Esophagus muscularis mucosa (tissue), 4 donors: ENCODE measurements at places on chromosomes 7 and 10. TPM values are rescaled to one million over a fixed set of nuclear protein-coding genes. Genes with fewer than 3 reads are reported as not detected.
A peak's percentile ranks its signal among the peaks of the same experiment; 100 is the strongest.

Gene PLXDC2
- total RNA-seq: 38.3 TPM

Gene FAM20C
- total RNA-seq: 72.9 TPM

Gene PPP1R9A
- 27.5 TPM for total RNA-seq

- H3K27me3 ChIP-seq: no peaks in the 10 kb centered on the region
- no peak overlapping the region for H3K4me3 ChIP-seq
- DNase-seq: no peak
- no peak overlapping the region for H3K27ac ChIP-seq
- no peaks in the 10 kb centered on the region for H3K4me1 ChIP-seq
- H3K36me3 ChIP-seq: no peaks in the 10 kb centered on the region
Measured at GRCh38 chr7:112735261-112735660, 54.9 kb downstream of the TMEM168 start.

GRCh38 chr7:42167206-42167605 lies 69.8 kb downstream of the GLI3 start:
- H3K4me3 ChIP-seq: no peak overlapping the region
- H3K36me3 ChIP-seq: no peaks in the 10 kb centered on the region
- DNase-seq: no peak
- H3K27me3 ChIP-seq: no peaks in the 10 kb centered on the region
- peaks cover 21% of the 10 kb centered on the region for H3K4me1 ChIP-seq

GRCh38 chr7:128883622-128884448 lies 21.2 kb downstream of the ATP6V1F start:
- H3K4me1 ChIP-seq: no peaks in the 10 kb centered on the region
- H3K4me3 ChIP-seq: no peak overlapping the region
- H3K27me3 ChIP-seq: no peaks in the 10 kb centered on the region
- H3K27ac ChIP-seq: no peak overlapping the region
- peak; percentile 97 for DNase-seq

- no peak overlapping the region for H3K4me3 ChIP-seq
- H3K27me3 ChIP-seq: peaks cover 66% of the 10 kb centered on the region
- peaks cover 6% of the 10 kb centered on the region for H3K4me1 ChIP-seq
- no peak overlapping the region for H3K27ac ChIP-seq
Measured at GRCh38 chr7:27224983-27225934, 17.3 kb upstream of the EVX1 start.

GRCh38 chr7:48048113-48048512 lies 12.8 kb downstream of the C7orf57 start:
- DNase-seq: no peak
- no peak overlapping the region for H3K27ac ChIP-seq
- no peaks in the 10 kb centered on the region for H3K4me1 ChIP-seq
- no peaks in the 10 kb centered on the region for H3K27me3 ChIP-seq

GRCh38 chr7:2980401-2981102 lies 63.1 kb downstream of the CARD11 start:
- H3K4me1 ChIP-seq: no peaks in the 10 kb centered on the region
- no peak overlapping the region for H3K4me3 ChIP-seq
- DNase-seq: no peak
- H3K36me3 ChIP-seq: no peaks in the 10 kb centered on the region

DNA sequence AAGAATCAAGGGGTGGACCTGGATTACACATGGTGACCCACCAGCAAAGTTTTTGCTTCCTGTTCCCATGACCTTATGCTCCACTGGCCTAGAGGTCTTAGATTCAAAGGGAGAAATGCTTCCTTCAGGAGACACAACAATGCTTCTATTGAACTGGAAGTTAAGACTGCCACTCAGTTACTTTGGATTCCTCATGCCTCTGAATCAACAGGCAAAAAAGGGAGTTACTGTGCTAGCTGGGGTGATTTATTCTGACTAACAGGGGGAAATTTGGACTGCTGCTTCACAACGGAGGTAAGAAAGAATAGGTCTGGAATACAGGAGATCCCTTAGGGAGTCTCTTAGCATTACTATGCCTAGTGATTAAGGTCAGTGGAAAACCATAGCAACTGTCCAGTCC lies 10.3 kb downstream of the TMEM229A start:
- no peaks in the 10 kb centered on the region for H3K36me3 ChIP-seq
- H3K27me3 ChIP-seq: no peaks in the 10 kb centered on the region
- no peak for DNase-seq
- no peaks in the 10 kb centered on the region for H3K4me1 ChIP-seq

GRCh38 chr7:92836489-92836999 lies at the start of gene CDK6:
Gene CDK6, minus strand, starts transcription at chr7:92836573. Its CDS starts 3,250 bp downstream, at chr7:92833323.
- DNase-seq: no peak
- H3K27ac ChIP-seq: peak within 1 kb of the TSS; percentile 89
- no peaks in the 10 kb centered on the region for H3K27me3 ChIP-seq
- H3K4me3 ChIP-seq: peak within 1 kb of the TSS; percentile 94
- H3K36me3 ChIP-seq: no peaks in the 10 kb centered on the region

GRCh38 chr7:26337232-26337865 lies 45.7 kb downstream of the SNX10 start:
- DNase-seq: no peak
- no peaks in the 10 kb centered on the region for H3K4me1 ChIP-seq
- no peak overlapping the region for H3K27ac ChIP-seq
- no peak overlapping the region for H3K4me3 ChIP-seq

DNA sequence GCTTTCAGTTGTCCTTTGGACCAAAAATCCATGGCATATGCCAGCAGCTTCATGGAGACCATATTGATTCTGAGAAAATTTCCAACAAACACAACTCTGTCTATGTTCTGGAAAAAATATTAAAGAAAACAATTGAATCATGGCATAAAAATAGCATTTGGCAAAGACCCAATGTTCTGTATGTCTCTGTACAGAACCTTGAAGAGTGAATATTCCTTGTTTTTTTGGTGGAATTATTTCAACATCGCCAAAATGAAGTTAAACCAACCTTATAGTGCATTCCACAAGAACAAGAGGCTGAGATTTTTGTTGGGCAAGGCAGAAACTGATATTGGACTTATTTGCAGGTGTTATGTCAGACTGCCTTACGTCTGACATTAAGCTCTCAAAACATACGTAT lies 53.3 kb upstream of the SLC16A12 start:
- no peak for DNase-seq
- H3K4me3 ChIP-seq: no peak overlapping the region
- no peaks in the 10 kb centered on the region for H3K36me3 ChIP-seq
- no peaks in the 10 kb centered on the region for H3K27me3 ChIP-seq
- H3K27ac ChIP-seq: no peak overlapping the region
- peaks cover 10% of the 10 kb centered on the region for H3K4me1 ChIP-seq

- H3K36me3 ChIP-seq: no peaks in the 10 kb centered on the region
- H3K4me1 ChIP-seq: no peaks in the 10 kb centered on the region
- no peak overlapping the region for H3K4me3 ChIP-seq
- DNase-seq: no peak
Measured at GRCh38 chr7:111324228-111324627, 233.3 kb downstream of the LRRN3 start.

GRCh38 chr10:131819241-131820072 lies 81.4 kb upstream of the PPP2R2D start:
- no peaks in the 10 kb centered on the region for H3K4me1 ChIP-seq
- H3K27me3 ChIP-seq: no peaks in the 10 kb centered on the region
- DNase-seq: peak; percentile 78
- no peaks in the 10 kb centered on the region for H3K36me3 ChIP-seq

DNA sequence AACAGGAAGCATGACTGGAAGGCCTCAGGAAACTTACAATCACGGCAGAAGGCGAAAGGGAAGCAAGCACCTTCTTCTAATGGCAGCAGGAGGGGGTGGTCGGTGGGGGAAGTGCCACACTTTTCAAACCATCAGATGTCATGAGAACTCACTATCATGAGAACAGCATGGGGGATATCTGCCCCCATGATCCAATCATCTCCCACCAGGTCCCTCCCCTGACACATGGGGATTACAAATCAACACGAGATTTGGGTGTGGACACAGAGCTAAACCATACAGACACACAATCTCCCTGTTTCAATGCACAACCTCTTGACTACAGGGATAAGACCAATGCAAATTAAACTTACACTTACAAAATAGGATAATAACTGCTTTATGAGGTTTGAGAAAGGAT lies 97.6 kb downstream of the SGMS1 start:
- no peaks in the 10 kb centered on the region for H3K27me3 ChIP-seq
- peaks cover 8% of the 10 kb centered on the region for H3K4me1 ChIP-seq
- DNase-seq: no peak
- no peaks in the 10 kb centered on the region for H3K36me3 ChIP-seq

- no peak for DNase-seq
- H3K4me3 ChIP-seq: no peak overlapping the region
Measured at GRCh38 chr10:21272643-21273399, 252.7 kb downstream of the SKIDA1 start.

DNA sequence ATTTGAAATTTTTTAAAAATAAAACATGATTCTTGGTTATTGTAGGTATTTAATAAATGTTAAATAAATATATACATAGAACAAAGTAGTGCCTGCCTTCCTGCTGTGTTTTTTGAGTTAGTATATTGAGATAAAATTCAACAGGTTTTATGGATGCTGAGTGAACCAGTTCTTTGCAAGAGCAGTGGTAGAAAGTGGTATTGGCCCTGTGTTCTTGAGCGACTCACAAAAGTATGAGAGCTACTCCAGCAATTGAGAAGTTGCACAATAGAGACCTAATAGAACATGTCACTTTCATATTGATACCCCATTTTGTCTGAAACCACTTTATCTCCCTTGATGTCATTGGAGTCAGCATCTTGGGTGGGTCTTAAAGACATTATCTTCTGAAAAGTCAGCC lies 32.6 kb upstream of the GJD4 start:
- no peak overlapping the region for H3K27ac ChIP-seq
- no peaks in the 10 kb centered on the region for H3K4me1 ChIP-seq
- no peaks in the 10 kb centered on the region for H3K27me3 ChIP-seq
- H3K4me3 ChIP-seq: no peak overlapping the region

DNA sequence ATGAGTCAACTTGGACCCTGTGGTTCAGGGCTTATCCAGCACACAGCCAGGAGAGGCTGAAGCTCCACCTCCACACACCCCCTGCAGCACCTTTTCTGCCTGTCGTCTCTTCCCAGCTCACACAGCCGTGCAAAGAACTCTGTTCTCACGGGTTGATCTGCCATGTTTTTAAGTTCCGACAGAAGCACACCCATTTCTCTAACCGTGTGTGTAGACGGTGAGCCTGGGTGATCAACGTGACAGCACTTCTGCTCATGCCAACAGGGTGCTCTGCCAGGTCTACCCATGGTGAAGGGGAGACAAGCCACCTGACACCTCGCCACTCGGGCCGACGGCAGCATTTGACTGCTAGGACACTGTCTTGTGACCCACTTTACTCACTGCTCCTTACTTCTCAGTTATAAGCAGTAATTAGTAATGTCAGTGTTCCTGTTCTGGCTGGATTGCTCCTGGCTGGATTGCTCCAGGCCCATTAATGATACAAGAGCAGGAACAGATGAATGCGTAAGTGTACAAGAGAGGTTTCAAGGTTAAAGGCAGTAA lies 90.5 kb downstream of the RNF216 start:
- H3K27me3 ChIP-seq: no peaks in the 10 kb centered on the region
- DNase-seq: no peak
- peak overlapping the region; percentile 92 for H3K27ac ChIP-seq
- H3K4me3 ChIP-seq: peak overlapping the region; percentile 39
- no peaks in the 10 kb centered on the region for H3K36me3 ChIP-seq
- peaks cover 71% of the 10 kb centered on the region for H3K4me1 ChIP-seq

- no peaks in the 10 kb centered on the region for H3K4me1 ChIP-seq
- no peaks in the 10 kb centered on the region for H3K27me3 ChIP-seq
- H3K36me3 ChIP-seq: no peaks in the 10 kb centered on the region
- H3K4me3 ChIP-seq: no peak overlapping the region
- H3K27ac ChIP-seq: no peak overlapping the region
Measured at GRCh38 chr10:131750171-131750895, 150.5 kb upstream of the PPP2R2D start.

DNA sequence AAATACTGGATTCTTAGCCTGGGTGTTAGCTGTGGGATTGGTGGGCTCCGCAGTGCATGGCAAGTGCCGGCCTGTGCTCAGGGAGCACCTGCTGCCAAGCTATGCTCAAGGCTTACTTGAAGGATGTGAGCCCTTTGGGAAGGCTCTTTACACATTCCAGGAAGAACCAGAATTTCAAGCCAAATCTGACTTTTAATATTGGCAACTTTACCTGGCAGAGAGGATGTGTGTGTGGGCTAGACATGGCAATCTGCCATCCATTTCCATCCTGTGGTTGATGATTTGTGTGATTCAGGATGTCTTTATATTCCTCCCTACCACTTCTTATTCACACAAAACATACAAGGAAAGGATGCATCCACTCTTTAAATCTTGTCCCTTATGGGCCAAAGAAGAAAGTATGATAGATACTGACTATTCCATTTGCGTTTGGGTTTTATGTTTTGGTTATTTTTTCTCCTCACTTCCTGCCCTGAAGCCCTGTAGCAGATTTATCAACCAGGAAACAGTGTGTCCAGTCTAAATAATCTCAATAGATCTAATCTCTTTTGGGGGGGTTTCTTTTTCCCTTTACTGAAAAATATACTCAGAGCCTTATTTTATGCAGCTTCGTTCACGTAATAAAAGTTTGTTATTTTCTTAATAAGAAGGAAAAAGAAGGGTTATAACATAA lies 247.1 kb downstream of the COBL start:
- no peak overlapping the region for H3K4me3 ChIP-seq
- peak overlapping the region; percentile 32 for H3K27ac ChIP-seq
- peak; percentile 79 for DNase-seq
- H3K4me1 ChIP-seq: peaks cover 41% of the 10 kb centered on the region
- H3K36me3 ChIP-seq: no peaks in the 10 kb centered on the region
- H3K27me3 ChIP-seq: no peaks in the 10 kb centered on the region

DNA sequence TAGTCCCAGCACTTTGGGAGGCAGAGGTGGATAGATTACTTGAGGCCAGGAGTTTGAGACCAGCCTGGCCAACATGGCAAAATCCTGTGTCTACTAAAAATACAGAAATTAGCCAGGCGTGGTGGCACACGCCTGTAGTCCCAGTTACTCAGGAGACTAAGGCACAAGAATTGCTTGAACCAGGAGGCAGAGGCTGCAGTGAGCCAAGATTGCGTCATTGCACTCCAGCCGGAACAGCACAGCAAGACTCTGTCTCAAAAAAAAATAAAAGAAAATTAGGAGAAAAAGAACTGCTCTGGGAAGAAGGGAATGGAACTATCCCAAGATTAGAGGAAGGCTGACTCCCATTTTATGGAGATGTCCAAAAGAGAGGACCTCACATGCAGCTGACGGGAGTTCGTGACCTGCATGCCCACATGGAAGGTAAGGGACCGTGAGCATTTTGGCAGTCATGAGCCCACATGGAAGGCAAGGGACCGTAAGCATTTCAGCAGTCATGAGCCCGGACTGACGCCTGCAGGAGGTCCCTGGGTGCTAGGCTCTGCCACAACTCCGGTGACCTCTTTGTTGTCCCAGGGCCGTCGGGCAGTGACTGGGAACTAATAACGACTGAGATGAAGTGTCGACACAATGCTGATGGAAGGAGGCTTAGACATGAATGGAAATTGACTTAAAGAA lies 18.6 kb upstream of the GTPBP4 start:
- H3K27me3 ChIP-seq: no peaks in the 10 kb centered on the region
- H3K4me3 ChIP-seq: no peak overlapping the region
- no peaks in the 10 kb centered on the region for H3K4me1 ChIP-seq
- no peak overlapping the region for H3K27ac ChIP-seq
- H3K36me3 ChIP-seq: no peaks in the 10 kb centered on the region

GRCh38 chr10:29105516-29106215 lies 183.2 kb upstream of the LYZL1 start:
- no peaks in the 10 kb centered on the region for H3K4me1 ChIP-seq
- H3K36me3 ChIP-seq: no peaks in the 10 kb centered on the region
- H3K4me3 ChIP-seq: no peak overlapping the region
- DNase-seq: no peak
- peaks cover 5% of the 10 kb centered on the region for H3K27me3 ChIP-seq
- H3K27ac ChIP-seq: no peak overlapping the region
